ENCODE measurements at places on chromosomes 16 and 17.

- no peak for DNase-seq
These were observed 148.4 kb downstream of the PITPNC1 start for GRCh38 chr17:67525239-67526135.

- peak; percentile 39 for DNase-seq
These were observed 63.3 kb downstream of the TUBD1 start for GRCh38 chr17:59829217-59830006.

GRCh38 chr16:25693631-25694030 lies 1.9 kb downstream of the HS3ST4 start:
- DNase-seq = no peak

DNA sequence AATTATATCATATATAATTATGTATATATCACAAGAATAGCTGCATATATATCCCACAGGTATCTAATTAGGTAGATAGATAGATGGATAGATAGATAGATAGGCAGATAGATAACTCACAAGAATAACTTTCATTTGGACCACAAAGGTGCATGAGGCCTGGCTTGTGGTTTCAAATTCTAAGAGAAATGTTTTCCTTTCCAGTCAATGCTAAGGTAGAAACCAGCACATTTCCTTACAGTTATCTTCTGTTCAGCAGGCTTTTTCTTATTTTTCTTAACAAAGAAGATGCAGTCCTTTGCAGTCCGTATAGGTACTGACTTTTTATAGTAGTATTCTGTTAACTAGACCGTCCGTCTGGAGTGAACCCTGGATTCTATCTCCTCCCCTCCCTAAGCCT lies 152.9 kb upstream of the ANKFN1 start:
- DNase-seq = no peak

DNA sequence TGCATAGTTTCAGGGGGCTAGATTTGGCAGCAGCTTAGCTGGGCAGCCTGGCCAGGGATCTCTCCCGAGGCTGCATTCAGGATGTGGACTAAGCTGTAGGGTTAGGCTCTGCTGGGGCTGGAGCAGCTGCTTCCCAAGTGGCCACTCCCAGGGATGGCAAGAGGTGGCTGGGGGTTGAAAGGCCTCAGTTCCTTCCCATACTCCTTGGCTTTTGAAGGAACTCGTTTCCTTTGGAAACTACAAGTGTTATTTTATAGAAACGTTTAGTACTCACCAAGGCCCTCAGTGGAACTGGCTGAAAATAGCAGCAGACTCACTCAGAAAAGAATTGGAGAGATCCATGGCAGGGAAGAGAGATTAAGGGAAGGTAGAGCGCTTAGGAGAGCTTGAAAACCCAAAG lies 76.4 kb downstream of the WWP2 start:
- DNase-seq = no peak

- DNase-seq = no peak
These were observed 2.3 kb upstream of the MT1M start for GRCh38 chr16:56630134-56630533.

DNA sequence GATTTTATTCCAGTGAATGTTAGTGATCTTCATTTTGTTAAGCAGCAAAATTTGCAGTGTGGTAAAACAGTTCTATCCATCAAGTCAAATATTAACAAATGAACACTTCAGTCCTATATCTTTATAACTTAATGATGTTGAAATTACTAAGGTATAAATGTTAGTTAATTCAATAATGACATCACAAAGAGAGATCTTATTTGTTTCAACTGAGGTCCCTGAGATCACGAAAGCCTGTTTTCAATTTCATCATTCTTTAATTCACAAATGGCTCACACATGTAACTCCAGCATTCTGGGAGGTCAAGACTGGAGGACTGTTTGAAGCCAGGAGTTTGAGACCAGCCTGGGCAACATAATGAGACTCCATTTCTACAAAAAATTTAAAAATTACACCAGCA lies 13.9 kb downstream of the SMURF2 start:
- DNase-seq = no peak

GRCh38 chr17:39701784-39702422 lies 2.0 kb downstream of the ERBB2 start:
- no peak for DNase-seq

DNA sequence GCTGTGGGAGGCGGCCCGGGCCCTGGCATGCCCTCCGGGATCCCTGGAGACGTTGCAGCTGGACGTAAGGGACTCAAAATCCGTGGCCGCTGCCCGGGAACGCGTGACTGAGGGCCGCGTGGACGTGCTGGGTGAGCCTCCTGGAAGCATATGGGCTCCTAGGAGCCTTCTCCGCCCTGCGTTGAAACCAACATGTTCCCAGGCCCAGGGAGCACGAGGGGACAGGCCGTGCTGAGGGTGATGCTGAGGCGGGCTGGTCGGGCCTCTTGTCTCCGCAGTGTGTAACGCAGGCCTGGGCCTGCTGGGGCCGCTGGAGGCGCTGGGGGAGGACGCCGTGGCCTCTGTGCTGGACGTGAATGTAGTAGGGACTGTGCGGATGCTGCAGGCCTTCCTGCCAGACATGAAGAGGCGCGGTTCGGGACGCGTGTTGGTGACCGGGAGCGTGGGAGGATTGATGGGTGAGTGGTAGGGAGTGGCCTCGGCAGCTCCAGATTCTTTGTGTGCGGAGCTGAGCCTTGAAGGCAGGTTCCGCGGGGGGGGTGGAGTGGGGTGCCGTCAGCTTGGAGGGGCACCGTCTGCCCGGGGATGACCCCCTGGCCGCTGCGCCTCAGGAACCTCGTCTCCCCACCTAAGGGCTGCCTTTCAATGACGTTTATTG lies 567 bp downstream of the HSD17B1 start:
- no peak for DNase-seq

DNA sequence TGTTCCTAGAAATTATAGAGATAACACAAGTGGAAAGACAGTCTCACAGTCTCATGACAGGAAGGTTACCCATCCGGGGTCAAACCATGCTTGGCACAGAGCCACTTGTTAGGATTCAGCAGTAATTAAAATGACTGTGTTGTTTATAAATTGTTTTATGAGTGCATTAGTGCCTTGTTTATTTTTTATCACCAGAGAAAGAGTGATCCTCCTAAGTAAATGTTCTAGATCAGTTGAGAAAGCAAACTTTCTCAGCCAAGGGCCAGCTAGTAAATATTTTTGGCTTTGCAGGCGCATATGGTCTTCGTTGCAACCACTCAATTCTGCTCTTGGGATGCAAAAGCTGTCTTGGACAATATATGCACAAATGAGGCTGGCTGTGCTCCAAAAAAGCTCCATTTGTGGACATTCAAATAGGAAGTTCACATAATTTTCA lies 253.9 kb upstream of the CACNG5 start:
- DNase-seq = no peak

GRCh38 chr17:19292377-19292711 lies 55.2 kb downstream of the EPN2 start:
- no peak for DNase-seq

- no peak for DNase-seq
These were observed 65.5 kb downstream of the IRX6 start for GRCh38 chr16:55389426-55390073.

DNA sequence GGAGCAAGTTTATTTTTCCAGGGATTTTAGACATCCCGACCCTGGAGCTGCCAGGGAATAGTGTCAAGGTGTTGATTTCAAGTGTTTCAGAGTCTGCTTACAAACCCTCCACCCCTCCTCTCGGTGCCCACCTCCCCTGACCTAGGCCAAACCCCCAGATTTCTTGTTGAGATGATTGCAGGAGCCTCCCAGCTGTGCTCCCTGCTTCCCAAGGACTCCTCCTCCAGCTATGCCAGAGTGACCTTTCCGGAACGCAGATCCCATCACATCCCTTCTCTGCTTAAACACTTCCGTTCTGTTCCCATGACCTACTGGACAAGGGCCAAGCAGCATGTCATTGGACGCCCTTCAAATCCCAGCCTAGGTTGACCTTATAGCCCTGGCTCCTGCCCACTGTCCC lies 23.7 kb upstream of the CDH1 start:
- no peak for DNase-seq

- DNase-seq = no peak
These were observed 124.6 kb upstream of the TMEM97 start for GRCh38 chr17:28194382-28194781.

DNA sequence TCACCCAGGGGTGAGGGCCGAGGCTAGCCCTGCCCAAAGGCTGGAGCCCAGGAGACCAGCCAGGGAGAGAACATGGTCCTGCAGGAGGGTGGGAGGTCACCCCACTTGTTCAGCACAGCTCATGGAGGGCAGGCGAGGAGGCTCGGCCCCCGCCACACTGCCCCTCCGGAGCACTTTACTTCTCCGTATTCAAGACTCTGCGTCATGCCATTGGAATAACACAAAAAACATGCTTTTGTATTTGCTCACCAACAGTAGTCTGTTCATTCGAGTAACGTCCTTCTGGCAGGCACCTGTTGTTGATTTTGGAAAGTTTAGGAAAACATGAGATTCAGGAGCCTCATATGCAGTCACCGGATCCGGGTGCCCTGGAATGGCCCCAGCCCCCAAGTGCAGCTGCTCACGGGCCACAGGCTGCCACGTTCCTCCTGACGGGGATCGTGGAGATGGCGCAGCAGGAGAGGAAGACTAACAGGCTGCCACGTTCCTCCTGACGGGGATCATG lies 81.1 kb upstream of the DNAH17 start:
- no peak for DNase-seq

- no peak for DNase-seq
These were observed 20.1 kb downstream of the TPSD1 start for GRCh38 chr16:1275791-1276579.

DNA sequence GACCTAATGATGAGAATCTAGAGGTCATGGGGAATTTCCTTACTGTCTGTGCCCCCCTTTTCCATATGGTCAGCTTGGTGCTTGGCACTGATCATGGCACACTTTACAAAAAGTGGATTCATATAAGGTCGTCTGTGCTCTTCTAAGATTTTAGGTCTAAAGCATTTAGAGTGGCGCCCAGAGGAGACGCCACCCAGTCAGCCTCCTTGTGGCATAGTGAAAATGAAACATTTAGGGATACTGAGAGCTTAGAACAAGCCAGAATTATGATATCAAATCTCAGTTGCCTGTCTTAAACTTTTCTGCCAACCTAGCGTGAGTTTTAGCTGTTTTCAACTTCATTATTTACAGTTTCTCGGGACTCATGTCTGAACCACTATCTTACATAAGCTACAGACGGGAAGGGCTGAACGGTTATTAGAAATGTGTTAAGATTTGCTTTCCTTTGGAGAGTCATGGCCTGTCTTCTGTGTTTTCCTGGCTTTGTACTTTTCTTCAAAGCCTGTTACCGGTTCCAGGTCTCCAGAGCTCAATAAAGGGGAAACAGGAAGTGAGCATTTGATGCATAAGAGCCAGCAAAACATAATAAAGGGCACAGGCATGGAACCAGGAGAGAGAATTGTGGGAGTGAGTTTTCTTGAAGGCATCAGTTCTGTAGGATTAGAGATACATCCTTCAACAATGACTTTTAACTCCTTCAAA lies 13.7 kb downstream of the ZNRF1 start:
- no peak for DNase-seq

DNA sequence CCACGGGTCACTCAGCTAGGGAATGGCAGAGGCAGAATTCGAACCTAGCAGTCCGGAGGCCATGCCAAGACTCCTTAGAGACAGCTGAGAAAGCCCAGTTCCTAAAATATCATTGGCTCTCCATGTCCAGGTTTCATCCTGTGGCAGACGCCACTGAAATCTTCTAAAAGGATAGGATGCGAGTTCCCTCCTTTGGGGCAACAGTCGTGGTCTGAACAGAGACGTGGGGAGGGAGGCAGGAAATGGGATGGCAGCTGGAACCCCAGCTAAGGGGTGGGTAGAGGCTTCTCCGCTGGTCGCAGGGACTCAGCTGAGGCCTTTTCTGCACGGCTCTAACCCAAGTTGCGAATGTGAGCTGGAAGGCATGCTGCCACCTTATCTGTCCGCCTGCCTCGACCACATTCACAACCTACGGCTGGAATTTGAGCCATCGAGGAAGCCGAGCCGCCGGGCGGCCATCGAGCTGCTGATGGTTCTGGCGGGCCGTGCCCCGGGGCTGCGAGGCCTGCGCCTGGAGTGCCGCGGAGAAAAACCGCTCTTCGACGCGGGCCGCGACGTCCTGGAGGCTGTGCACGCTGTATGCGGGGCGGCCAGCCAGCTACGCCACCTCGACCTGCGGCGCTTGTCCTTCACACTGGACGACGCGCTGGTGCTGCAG lies 1.9 kb upstream of the HSF4 start:
- no peak for DNase-seq

GRCh38 chr17:45428931-45429338 lies 3.7 kb downstream of the ARHGAP27 start:
- DNase-seq = no peak

DNA sequence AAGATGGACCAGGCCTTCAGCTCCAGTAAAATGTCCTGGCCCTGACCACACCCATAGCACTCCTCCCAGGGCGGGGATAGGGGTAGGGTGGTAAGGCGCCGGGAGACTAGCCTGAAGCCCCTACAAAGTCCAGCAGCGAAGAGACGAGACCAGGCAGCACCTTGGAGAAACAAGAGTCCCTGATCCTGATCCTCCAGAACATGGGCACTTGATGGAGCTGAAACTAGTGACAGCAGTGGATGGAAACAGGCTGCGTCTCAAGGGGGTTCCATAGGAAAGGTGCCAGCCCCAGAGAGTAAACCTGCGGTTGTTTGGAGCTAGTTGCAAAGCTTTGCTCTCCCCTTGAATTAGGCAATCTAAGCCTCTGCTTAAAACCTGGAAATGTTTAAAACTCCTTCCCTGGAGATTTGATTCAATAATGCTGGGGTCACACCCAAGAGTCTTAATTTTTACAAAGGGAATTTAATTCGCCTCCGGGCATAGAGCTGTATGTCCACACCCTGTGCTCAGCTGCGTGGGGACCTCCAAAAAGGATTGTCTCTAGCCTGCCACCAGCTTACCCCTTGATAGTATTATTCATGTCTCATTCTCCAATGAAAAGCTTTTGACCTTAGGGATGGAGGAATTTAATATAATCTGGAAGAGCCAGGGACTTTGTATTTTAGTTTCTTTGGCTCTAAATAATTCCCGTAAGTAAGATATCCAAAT lies 258.6 kb downstream of the PMP22 start:
- DNase-seq = no peak

- no peak for DNase-seq
These were observed 280.4 kb downstream of the SLC39A11 start for GRCh38 chr17:72811976-72812687.

GRCh38 chr16:67783353-67783725 lies 23.0 kb downstream of the RANBP10 start:
- DNase-seq = no peak

DNA sequence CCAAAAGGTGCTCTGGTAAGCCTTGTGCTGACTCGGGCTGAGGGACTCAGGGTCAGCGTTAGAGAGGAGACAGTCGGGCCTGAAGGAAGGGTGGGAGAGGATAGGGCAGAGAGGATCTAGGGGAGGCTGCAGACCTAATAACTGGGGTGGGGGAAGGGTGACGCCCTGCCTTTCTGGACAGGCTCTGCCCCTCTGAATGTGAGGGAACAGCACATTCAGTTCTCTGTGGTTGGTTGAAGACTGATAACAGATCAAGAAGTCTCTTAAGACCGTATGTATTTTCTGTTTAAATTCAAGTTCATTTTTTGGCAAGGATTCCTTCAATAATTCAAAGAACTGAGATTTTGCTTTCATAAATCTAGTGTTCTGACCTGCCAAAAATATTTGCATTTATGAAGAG lies 56.2 kb upstream of the TEKT3 start:
- no peak for DNase-seq
